Astrocyte of the spinal cord (primary cell): ENCODE measurements at places on chromosomes 6 and 20.

GRCh38 chr20:45336530-45337366 is 11.5 kb downstream of the SDC4 start:
- DNase-seq: peak; percentile 84

DNA sequence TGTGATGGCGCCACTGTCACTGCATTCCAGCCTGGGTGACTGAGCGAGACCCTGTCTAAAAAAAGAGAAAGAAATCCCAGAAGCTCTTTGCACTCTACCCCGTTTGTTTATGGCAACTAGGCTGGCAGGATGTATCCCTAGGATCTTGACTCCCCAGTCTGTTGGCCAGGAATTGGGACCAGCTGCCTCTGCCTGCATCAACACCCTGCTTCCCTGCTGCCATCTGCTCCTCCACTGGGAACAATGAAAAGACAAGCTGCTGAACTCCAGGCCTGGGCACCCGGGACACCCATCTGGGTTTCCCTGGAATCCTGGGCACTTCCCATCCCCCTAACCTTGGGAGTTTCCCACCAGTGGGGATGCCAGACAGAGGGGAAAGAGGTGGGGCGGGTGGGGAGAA is 64.9 kb downstream of the CPNE5 start:
- DNase-seq: no peak

- no peak for DNase-seq
These were observed 80.2 kb downstream of the GRM4 start for GRCh38 chr6:34065466-34066217.

DNA sequence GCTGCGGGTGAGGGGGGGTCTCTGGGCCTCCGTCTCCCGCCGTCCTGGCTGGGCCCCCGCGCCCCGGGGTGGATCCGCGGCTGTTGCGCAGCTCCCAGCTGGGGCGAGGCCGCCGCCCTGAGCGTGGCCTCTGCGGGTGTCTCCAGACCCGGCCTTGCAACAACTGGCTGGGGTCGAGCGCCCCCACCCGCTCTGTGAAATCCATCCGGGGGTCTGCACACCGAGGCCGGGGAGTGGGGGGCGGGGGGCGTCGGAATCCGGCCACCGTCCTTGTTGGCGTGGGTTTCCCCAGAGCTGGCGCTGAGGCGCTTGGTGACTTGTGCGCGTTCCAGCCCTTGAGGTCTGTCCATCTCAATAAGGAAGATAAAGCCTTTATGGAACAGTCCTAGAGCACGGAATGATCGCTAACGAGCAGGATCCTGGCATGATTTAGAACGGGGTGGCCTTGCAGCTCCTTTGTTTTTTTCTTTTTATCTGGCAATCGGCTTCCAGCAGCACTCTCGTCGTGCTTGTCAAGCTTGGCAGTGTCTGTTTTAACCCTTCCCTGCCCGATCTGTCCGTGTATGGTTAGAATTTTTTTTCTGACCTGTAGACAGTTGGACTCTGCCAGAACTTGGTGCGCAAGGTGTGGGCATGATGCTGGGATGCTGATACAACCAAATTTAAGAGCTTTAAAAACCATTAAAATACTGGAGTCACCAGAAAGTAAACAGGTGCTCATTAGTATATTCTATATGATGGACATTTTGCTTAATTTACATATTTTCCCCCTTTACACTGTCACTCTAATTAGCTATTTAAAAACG is 675 bp downstream of the DSTN start:
- DNase-seq: peak; percentile 48

- no peak for DNase-seq
These were observed 377.0 kb downstream of the BMP2 start for GRCh38 chr20:7144464-7144863.

- DNase-seq: peak; percentile 23
These were observed 413 bp downstream of the PTPRA start for GRCh38 chr20:2873747-2874041.

DNA sequence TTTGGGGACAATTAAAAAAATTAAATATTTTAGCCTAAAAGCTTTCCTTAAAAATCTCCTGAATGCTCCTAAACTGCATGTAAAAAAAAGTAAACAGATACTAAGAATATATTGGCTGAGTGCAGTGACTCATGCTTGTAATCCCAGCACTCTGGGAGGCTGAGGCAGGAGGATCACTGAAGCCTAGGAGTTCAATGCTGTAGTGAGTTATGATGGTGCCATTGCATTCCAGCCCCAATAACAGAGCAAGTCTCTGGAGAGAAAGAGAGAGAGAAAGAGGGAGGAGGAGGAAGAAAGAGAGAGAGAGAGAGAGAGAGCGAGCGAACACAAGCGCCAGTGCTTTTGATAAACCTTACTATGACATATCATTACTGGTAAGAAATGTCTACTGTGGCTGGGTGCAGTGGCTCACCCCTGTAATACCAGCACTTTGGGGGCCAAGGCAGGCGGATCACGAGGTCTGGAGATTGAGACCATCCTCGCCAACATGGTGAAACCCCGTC is 58.8 kb downstream of the FKBP5 start:
- DNase-seq: no peak

DNA sequence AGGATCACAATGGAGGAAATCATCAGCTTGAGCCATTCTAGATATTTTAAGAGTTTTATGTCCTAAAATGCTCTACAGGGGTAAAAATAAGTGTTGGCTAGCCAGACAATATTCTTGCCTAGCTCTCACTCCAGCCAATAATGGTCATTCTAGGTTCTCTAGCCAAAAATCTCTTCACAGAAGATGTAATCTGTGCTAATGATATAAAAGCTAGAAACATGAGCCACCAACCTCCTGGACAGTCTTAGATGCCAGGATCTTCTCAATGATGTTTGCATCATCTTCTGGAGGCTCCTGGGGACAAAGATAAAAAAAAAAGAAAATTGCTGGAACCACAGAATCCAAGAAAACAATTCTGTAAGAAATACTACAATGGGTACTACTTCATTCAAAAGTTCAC is 119.1 kb downstream of the CHD6 start:
- no peak for DNase-seq

GRCh38 chr6:113629256-113629655 is 227.9 kb upstream of the MARCKS start:
- no peak for DNase-seq

- DNase-seq: no peak
These were observed 235.3 kb downstream of the TAF4 start for GRCh38 chr20:61830241-61830930.

GRCh38 chr6:137761072-137761471 is 106.0 kb upstream of the TNFAIP3 start:
- no peak for DNase-seq

- no peak for DNase-seq
These were observed 336.0 kb downstream of the DHX35 start for GRCh38 chr20:39298121-39298520.

GRCh38 chr6:75431379-75431778 is 62.2 kb downstream of the FILIP1 start:
- DNase-seq: peak; percentile 49

- peak; percentile 84 for DNase-seq
These were observed 404.4 kb downstream of the BMP2 start for GRCh38 chr20:7171911-7172310.

- DNase-seq: peak; percentile 4
These were observed 177.9 kb upstream of the ZNF184 start for GRCh38 chr6:27650620-27651370.

DNA sequence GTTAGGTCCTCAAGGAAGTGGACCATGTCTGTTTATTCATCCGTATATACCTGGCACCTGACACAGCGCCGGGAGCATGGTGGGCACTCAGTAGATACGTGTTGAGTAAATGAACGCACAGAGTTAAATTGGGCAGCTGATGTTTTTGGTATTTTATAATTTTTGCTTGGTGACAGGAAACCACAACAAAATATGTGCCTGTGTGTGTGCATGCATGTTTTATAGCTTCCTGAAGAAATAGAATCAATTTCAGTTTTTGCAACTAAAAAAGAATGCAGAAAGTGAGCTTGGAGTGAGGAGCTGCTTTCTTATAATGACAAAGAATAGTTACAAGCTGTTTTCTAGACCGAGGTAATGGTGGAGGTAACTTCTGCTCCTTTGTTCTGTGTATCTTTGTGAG is 91.4 kb downstream of the PLCB4 start:
- no peak for DNase-seq

DNA sequence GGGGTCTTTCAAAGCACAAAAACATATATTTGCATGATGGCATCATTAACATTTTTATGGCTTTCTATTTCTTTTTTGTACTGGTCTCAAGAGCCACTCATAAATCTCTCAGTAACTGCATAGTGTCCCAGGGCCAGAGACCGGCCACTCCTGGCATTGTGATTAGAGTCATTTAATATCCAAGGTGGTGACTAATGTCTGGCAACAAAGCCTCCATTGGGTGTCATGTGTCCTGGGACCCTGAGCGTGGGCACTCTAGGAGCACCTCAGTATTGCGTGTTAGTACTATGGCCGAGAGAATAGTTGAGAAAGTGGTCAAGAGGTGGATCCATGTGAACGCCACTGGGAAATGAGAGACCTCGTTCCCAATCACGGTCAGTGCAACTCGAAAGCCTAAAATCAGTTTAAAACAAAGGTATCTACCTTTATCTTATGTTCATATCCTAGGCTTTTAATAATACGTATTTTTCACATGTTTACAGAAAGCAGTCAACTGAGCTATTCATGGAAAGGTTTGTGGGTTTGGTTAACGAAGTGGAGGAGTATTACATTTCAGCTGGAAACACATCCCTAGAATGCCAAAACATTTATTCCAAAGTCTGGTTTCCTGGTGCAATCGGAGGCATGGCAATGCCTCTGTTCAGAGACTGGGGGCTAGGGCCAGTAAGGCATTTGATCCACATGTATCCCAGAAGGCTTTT is 2.7 kb upstream of the ESR1 start:
- DNase-seq: no peak

DNA sequence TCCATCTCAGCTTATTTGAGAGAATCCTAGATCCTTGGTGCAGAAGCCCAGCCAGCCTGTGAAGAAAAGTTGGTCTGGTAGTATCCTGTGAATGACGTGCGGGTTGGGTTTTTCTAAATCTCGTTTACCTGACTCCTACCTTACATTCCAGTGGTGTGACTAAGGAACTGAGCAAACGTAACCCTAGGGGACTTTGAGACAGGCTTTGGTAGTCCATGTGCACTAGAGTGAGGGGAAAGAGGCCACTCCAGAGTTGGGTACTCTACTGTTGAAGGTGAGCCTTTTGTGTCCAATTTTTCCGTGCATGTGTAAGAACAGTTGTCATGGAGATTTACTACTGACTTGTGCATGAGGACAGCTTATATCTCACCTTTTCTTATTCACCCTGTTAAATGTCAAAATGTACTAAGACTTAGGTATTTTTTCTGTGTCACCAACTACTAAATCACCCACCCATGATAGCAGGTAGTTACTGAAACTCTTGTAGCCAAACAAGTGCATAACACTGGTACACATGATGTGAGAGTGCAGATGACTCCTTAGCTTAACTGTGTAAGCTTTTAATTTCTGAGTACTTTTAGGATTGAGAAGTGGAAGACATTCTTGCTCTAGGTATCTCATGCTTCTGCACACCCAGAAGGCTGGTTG is 26.3 kb upstream of the PLCG1 start:
- no peak for DNase-seq

DNA sequence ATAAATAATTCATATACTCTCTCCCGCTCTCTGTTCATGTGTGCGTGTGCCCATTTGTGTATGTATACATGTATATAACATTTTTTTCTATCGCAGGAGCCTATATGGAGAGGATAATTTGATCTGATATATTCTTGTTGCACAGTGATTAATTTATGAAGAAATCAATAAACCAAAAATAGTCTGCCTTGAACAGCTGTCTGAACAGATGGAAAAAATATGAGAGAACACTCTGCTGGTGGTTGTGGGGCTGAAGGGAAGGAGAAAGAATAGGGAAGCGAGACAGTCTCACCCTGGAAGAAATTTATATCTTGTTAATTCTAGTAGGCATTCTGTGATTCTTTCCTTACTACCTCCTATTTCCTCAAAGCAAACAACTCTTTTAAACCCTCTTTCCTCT is 96.6 kb upstream of the B3GAT2 start:
- no peak for DNase-seq

- no peak for DNase-seq
These were observed 238.9 kb downstream of the TBC1D7 start for GRCh38 chr6:13089296-13089994.

- peak; percentile 100 for DNase-seq
These were observed 163.2 kb downstream of the PDE7B start for GRCh38 chr6:136014454-136015437.

GRCh38 chr20:19603376-19603750 is 154.7 kb upstream of the RIN2 start:
- DNase-seq: no peak

DNA sequence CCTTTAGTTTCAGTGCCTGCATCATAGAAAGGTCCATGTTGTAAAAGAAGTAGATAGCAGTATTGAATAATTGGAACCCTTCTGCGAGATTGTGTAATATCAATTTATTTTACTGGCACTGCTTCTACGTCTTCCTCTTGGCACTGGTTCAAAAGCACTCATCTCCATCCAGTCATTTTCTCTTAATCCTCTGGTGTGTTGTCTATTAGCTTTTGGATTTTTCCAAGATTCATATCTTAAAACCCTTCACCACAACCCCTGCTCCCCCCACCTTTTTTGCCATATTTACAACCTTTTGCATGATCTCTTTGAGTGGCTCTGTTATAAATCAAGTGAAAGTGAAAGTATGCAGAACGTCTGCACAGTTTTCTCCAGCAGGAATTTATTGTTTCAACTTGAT is 76.6 kb upstream of the HSF2 start:
- DNase-seq: peak; percentile 43

- peak; percentile 56 for DNase-seq
These were observed 694.6 kb downstream of the QKI start for GRCh38 chr6:164108869-164109769.

- no peak for DNase-seq
These were observed 2.3 kb downstream of the MTRF1L start for GRCh38 chr6:153000243-153000642.

DNA sequence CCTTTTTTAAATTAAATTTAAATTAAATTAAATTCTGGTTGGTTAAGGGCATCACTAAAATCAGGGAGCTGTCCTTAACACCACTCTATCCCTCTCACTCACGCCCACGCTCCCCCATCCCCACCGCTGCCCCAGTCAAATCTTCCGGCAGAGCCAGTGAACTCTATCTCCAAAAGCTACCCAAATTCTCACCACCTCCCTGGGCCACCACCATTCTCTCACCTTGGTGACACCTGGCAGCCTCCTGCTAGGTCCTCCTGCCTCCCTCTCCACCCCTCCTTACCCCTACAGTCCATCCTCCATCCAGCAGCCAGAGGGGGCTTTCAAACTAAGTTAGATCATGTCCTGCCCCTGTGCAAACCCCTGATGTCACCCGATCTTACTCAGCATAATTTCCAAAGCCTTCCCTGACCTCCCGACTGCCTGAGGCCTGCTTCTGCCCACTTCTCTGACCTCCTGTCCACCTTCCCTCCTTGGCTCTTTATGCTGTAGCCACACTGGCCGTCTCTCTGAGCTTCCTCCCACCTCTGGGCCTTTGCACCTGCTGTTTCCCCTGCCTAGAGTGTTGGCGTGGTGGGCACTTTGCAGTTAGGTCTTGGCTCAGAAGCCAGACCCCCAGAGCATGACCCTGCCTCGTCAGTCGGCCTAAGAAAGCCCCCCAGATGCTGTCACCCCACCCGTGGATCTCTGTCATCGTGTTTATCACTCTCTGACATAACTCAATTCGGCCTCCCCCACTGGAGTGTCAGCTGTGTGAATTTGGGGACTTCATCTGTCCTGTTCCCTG is 24.7 kb downstream of the PTGIS start:
- DNase-seq: no peak

- DNase-seq: no peak
These were observed 40.8 kb downstream of the CHMP4B start for GRCh38 chr20:33851842-33852466.

- DNase-seq: no peak
These were observed 1.6 kb upstream of the PCK1 start for GRCh38 chr20:57559289-57559634.
